CD4-positive, alpha-beta T cell treated with Interferon alpha-2 for 1 hour (primary cell): ENCODE measurements at places on chromosomes 1 and 21.
A peak's percentile ranks its signal among the peaks of the same experiment; 100 is the strongest.

GRCh38 chr21:42495765-42496119 is 282 bp downstream of the RSPH1 start:
- DNase-seq = no peak

DNA sequence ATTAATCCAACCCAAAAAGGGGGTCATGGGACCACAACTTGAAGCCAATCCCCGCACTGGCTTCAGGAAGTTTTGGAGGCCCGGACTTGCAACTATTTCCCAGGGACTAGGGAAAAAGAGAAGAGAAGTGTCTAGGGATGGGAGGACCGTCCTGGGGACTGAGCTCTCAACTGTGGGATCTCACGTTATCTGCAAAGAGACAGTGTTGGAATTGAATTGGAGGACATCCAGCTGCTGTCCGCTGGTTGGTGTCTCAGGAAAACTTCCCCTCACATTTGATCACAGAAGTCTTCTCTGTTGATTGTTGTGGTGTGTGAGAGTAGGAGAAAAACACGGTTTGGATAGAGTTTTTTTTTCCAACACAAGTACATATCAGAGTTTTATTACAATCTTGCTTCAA is 46.2 kb upstream of the CITED4 start:
- no peak for DNase-seq

GRCh38 chr1:205735218-205735617 is 14.8 kb downstream of the NUCKS1 start:
- DNase-seq = no peak

GRCh38 chr1:183704131-183704530 is 51.0 kb upstream of the APOBEC4 start:
- no peak for DNase-seq

DNA sequence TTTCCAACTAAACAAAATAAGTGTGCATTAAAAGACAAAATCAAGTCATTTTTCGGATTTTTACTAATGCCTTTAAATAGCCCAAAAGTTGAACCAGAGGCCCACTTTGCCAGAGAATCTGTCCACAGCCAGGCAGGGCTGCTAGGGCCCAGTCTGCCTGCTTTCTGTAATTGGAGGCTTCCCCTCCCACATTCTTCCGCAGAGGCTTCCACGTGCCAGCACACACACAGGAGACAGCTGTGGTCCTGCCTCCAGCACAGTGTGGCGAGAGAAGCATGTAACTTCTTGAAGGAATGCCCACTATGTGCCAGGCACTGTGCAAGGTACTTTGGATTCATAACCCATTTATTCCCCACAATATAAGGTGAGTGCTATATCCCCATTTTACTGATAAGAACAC is 11.3 kb upstream of the PDZK1IP1 start:
- no peak for DNase-seq

GRCh38 chr1:246320286-246320685 is 186.8 kb downstream of the SMYD3 start:
- DNase-seq = no peak

DNA sequence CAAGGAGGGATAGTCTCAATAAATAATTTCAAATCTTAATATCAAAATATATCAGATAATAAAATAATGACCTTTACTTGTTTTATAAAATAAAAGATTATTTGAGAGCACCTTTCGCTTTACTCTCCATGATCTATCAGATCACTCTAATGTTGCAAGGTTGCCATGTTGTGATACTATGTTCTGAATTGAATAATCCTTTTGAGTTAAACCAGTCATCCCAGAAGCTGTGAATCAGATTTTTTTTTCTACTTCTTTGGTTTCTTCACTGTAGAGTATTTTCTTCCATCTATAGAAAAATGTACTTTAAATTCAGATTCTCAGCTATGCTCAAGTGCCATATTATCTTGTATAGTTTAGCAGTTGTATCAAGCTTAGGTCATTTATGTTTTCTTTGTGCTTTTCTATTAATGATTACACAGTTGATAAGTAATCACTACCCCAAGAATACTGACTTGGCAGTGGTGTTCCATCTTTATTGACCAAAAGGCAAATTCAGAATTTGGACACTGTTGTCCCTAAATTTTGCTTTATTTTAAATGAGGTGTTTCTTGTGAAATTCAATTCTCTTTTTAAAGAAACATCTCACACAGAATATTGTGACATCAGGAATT is 32.9 kb downstream of the BRDT start:
- DNase-seq = no peak

- no peak for DNase-seq
These were observed 257.3 kb downstream of the CAMTA1 start for GRCh38 chr1:7042322-7043190.

DNA sequence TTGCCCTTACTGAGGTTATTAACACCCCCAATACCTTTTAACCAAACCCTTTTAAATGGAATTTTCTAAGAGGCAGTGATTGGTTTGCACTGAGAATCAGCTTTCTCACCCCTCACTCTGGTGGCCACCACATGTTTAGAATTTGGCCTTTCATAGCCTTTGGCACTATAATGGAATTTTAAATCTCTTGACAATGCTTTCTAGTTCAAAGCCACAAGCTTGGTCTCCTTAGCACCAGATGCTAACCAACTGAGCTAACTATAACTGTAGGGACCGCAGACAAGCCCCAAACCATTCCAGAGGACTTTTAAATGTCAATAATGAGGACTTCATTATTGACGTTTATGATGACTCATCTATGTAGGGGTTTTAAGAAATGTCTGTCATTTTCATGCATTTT is 238.7 kb upstream of the SNX7 start:
- no peak for DNase-seq

DNA sequence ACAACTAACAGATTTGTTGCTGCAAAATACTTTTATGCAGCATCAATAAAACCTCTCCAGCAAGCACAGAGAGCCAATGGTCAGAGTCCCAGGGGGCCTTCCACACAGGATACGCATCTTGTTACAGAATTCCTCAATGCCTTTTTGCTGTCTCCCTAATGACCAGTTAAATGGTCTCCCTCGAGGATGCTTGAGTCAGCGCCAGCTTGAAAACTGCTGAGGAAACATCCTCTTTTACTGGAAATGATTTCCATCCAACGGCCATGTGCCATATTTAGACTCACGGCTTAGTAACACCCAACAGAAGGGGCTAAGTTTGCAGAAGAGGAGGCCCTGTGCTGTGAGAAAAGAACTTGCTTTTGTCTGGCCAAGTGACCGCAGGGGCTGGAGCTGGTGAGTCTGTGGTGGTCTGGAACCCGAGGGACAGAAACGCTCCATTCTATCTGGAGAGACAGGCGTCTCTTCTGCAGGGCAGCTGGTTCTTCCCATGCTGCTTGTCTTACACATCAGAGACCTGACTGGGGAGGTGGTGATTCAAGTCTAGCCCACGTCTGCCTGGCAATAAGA is 496.4 kb downstream of the SETD4 start:
- no peak for DNase-seq

GRCh38 chr1:211648980-211649934 is 26.2 kb downstream of the NEK2 start:
- peak; percentile 48 for DNase-seq

DNA sequence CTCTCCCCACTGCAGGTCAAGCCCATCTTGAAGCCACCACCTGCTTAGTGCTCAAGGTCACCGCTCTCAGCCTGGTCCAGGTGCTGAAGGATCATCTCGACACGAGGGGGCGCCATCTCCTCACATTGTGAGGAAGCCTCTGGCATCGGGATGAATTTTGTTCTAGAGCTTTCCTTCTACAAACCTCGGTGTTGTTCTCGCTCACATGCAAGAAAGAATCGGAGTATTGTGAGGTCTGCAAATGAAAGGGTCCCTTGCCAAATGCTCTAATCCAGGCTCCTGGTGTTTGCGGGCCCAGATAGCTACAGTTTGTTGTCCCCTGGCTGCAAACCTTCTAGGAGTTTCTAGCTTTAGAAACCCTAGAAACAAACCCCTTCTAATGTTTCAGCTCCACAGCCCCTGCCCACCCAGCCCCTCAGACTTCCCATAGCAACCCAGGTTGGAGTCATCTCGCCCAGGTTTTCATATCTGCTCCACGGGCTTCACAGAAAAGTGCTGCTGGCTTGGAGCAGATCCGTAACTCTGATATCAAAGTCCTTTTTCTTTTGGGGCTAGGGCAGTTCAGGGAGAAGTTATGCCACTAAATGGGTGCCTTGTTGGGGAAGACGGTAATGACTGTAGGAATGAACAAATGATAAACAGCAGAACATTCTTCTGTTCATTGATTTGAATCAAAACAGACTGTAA is 8.6 kb upstream of the ATP5PO start:
- DNase-seq = peak; percentile 79

DNA sequence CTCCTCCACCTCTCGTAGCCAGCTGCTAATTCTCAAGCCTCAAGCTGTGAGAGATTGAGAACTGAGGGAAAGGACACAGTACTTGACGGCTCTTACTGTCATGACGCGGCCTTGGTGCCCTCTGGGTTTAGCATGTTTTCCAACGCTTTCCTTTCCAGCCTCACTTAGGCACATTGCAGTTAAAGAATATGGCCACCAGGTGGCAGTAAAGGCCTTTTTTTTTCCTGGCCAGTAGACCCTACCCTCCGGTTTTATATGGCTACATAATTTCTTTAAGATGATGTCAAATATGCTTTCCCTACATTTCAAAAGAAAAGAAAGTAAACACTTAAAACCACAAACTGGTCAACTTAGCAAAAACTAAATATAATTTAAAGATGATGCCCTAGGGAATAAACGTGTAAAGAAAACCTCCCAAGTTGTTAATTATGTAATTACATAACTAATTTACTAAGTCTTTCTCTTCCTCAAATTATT is 56.8 kb upstream of the PRDX6 start:
- DNase-seq = peak; percentile 80

- no peak for DNase-seq
These were observed 205.5 kb downstream of the GPATCH2 start for GRCh38 chr1:217425422-217425821.
